ENCODE measurements at places on chromosomes 16 and 17.

GRCh38 chr17:38605841-38606645, at the start of gene SRCIN1:
Gene SRCIN1, minus strand, starts transcription at chr17:38605952. Its CDS starts 247 bp downstream, at chr17:38605705.
- DNase-seq = peak; percentile 68

DNA sequence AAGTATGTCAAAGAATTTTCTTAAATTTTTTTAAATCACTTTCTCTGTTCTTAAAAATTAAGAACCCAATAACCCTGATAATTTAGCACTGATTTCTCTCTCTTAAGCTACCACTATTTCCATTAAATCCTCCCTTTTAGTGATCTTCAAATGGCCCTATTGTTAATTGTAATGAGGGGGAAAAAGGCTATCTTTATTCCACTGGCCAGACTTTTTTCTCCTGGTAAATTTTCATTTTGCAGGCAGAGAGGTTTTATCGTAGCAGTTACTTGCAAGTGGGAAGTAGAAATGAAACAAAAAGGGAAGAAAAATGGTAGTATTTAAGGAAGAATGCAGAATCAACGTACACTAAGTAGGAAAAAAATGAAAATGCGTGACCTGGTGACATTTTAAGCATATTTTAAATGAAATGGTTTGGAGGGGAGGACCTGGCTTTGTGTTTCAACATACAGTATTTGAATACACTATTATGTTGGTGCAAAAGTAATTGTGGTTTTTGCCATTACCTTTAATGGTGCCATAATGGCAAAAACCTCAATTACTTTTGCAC, 224.9 kb downstream of the TANC2 start:
- DNase-seq = no peak

DNA sequence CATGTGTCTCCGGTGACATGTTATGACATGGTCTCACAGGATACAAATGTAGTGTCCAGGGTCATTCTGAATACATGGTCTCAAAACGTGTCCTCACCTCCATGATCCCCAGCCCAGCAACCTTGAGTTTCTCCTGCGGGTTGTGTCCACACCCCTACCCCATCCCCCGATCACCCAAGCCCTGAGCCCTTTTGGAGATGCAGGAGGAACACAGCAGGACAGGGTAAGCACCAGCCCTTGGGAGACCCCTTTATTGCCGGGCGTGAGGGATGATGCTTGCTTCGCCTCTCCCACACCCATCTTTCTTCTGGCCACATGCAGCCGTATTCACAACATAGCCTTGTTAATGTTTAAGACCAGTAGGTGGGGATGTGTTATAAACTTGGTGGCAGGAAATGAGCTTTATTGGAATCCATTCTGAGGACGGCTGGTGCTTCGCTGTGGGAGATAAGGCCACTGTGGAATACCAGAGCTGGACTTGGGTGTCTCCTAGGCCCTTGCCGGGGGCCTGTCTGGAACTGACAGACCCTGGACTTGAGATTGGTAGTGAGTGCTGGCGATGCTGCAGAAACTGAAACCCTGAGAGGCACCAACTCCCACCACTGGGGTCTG, 5.5 kb downstream of the TMEM132E start:
- DNase-seq = no peak

DNA sequence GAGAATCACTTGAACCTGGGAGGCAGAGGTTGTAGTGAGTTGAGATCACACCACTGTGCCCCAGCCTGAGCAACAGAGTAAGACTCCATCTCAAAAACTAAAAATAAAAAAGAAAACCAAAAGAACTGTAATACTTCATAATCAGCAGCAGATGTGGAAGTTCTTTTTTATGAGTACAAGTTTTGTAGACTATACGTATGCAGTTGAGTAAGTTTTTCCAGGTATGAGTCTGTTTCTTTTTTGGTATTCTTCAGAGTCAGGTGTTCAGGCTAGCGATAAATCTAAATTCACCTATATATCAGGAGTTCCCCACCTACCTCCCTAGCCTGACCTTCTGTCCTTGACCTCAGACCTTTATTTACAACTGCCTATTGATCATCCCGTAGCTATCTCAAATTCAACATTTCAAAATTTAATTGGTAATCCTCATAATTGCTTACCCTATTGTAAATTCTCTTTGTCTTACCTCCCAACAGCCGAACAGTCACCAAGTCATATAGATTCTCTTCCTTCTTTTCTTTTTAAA, 10.7 kb downstream of the DCTN5 start:
- DNase-seq = no peak

DNA sequence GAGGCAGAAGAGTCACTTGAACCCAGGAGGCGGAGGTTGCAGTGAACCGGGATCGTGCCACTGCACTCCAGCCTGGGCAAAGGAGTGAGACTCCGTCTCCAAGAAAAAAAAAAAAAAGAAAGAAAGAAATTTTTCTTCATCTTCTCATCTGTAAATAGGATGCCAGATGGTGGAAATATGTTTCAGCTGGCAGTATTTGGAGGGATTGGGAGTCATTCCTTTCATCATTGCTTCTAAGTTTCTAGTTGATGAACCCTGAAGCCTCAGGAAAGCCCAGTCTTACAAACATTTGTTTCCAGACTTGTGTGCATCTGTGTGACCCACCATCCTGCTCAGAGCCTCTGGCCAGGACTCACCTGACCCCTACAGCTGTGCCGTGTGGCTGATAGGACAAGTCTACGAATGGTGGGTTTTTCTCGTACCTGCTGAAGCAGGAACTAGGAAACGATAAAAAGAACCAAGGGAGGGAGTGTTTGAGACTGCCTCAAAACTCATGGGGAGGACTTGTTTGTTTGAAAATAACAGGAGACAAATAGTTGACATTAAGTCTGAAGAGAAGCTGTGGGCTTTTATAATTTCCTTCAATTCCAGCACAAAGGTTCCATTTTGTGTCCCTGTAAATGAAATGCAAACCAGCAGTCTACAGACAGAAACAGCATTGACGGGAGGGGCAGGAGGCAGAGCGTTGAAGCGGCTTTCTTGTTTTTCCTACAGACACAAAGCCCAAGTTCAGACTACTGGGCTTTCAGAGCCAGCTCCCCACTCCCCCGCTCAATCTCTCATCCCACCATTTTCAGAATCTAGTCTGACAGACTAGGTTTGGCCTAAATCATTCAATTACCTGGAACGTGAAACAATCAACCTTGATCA, 24.9 kb downstream of the CDRT4 start:
- no peak for DNase-seq

DNA sequence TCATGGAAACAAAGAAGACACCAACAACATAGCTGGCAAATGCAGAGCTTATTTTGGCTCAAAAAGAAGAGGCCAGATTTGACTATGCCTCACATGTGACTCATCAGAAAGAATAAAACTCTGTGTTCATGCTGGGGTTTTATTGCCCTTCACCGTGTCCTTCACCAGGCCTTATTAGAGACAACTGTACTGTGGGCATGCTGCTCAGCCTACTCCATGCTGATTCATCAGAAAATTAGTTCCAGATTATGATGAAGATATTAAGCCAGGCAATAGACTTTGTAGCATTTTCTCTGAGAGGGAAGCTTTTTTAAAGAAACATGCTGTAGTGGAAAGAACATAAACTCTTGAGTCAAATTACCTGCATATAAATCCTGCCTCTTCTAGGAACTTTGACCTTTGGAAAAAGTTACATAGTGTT, 89.8 kb downstream of the CYB561 start:
- no peak for DNase-seq

GRCh38 chr16:66902648-66903543, 15.8 kb downstream of the CDH16 start:
- DNase-seq = peak; percentile 87

- no peak for DNase-seq
Observed at GRCh38 chr17:6072157-6072556, 2.0 kb downstream of the WSCD1 start.

- no peak for DNase-seq
Observed at GRCh38 chr16:34801875-34802274, 1342.5 kb downstream of the TP53TG3F start.

DNA sequence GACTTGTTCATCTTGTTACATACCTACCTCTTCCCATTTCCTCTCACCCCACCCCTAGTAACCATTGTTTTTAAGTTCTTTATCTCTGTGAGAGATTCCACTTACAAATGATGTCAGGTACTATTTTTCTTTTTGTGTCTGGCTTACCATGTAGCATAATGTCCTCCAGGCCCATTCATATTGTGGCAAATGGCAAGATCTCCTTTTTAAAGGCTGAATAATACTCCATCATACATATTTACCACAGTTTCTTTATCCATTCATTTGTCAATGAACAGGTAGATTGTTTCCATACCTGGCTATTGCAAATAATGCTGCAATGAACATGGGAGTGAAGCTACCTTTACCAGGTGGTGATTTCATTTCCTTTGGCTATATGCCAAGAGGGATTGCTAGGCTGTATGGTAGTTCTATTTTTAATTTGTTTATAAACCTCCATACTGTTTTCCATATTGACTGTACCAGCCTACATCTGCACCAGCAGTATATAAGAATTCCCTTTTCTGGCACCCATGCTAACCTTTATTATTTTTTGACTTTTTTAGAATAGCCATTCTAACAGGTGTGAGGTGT, 53.9 kb downstream of the NSRP1 start:
- no peak for DNase-seq

DNA sequence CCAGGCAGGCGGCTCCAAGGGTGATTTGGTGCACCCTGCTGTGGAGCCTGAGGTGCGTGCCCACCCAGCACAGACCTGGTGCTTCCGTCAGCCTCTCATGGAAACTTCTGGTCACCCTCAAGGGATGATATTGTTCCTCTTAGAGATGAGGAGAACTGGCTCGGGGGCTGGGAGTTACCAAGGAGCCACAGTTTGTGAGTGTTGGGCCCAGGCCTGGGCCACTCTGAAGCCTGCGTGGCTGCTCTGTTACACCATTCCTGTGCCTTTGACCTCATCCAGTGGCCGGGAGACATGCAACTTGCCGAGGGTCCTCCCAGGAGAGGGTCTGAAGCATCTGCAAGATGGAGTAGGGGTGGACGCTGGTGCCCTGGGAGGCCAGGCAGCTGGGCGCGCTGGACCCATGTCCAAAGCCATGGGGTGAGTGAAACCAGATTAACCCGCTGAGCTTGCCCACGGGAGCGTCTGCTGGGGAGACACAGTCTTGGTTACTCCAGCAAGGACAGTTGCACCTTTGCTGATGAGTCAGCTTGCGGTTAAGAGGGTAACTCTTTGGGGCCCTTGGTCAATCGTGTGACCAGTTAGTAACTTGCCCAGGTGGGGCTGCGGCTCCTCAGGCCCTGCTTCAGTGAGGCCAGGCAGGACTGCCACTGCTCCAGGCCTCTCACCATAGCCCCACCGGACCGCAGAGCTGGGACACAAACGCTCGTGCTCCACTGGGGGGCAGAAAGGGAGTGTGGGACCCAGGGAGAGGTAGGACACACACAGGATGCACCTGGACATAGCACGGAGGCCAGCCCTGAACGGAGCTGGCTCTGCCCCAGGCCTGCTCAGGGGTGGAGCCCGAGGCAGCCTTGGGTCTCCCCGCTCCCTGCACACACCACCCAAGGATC, 7.5 kb downstream of the C16orf90 start:
- no peak for DNase-seq

- no peak for DNase-seq
Observed at GRCh38 chr16:69721441-69721957, 4.9 kb downstream of the NQO1 start.

- DNase-seq = no peak
Observed at GRCh38 chr17:50848711-50849110, 13.3 kb downstream of the WFIKKN2 start.

DNA sequence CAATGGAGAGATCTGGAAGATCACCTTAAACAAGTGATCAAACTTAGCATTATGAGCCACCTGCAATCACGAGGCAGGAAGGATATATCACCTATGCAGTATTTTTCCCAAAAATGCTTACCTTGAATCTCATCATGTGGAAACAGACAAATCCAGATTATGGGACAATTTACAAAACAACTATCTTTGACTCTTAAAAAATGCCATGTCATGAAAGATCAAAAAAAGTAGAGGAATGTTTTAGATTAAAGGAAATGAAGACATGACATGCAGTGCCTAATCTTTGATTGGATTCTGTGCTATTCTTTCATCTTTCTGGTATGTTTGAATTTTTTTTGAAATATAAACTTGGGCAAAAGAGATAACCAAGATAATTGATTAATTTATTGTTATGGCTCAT, 95.9 kb downstream of the KPNA2 start:
- DNase-seq = no peak

GRCh38 chr17:57084361-57084801, 665 bp upstream of the AKAP1 start:
- no peak for DNase-seq

DNA sequence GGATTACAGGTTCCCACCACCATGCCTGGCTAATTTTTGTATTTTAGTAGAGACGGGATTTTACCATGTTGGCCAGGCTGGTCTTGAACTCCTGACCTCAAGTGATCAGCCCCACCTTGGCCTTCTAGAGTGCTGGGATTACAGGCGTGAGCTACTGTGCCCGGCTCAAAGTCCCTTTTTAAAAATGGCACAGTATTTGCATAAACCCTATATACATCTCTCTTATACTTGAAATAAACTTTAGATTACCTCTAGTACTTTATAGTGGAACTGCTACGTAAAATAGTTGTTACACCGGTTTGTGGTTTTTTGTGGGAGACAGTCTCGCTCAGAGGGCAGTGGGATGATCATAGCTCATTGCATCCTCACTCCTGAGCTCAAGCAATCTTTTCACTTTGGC, 36.3 kb downstream of the IST1 start:
- no peak for DNase-seq

- no peak for DNase-seq
Observed at GRCh38 chr16:2717383-2718263, 2.4 kb downstream of the PRSS27 start.

DNA sequence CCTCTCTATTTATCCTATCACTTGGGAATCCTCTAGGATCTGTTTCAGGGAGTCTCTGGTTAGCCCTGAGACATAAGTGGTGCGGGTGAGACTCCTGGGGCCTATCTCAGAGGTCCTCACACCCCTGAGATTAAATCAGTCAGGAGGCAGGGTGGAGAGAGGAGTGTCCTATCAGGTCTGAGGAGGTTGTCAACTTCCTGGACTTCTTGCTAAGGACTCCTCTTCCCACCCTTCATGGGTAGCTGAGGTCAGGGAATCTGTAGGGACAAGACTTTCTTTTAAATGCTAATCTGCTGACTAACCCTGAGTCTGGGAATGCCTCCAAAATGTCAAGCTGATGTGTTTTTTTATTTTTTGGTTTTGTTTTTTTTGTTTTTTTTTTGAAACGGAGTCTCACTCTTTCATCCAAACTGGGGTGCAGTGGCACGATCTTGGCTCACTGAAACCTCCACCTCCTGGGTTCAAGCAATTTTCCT, 6.6 kb upstream of the ARMC5 start:
- no peak for DNase-seq

DNA sequence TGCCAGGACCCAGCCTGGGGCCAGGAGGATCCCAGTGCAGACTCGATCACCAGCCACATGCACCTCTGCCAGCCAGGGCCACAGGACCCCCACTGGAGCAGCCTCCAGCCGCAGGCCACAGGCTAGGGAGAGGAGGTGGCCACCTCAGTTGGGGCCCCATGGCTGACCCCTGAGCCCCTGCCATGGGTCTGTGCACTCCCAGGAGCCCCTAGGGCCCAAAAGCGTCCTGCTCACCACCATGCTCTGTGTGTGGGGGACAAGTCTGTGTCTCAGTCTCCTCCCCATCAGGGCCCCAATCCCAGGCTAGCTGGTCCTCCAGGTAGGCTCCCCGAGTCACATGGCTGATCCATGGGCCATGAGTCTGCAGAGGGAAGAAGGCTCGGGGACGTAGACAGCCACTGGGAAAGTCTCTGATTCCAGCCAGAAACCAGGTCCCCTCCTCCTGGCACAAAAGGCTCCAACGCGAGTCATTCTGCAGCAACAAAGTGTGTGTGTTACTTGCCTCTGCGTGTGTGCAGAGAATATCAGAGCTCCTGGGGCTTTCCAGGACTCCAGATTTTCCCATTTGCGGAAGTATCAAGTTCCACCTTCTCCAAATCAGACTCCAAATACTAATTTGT, 6.1 kb upstream of the PRSS8 start:
- DNase-seq = no peak

GRCh38 chr17:47838636-47839035, 2.4 kb downstream of the SCRN2 start:
- no peak for DNase-seq

Measured in heart left ventricle (tissue), 16 donors.